Esophagus squamous epithelium (tissue), 5 donors: ENCODE measurements at places on chromosomes 1 and 21. TPM values are rescaled to one million over a fixed set of nuclear protein-coding genes. Genes with fewer than 3 reads are reported as not detected.

GRCh38 chr1:65050735-65051134, 84.4 kb upstream of the JAK1 start:
- DNase-seq: no peak

Gene NEK2
- 9.1 TPM for total RNA-seq

DNA sequence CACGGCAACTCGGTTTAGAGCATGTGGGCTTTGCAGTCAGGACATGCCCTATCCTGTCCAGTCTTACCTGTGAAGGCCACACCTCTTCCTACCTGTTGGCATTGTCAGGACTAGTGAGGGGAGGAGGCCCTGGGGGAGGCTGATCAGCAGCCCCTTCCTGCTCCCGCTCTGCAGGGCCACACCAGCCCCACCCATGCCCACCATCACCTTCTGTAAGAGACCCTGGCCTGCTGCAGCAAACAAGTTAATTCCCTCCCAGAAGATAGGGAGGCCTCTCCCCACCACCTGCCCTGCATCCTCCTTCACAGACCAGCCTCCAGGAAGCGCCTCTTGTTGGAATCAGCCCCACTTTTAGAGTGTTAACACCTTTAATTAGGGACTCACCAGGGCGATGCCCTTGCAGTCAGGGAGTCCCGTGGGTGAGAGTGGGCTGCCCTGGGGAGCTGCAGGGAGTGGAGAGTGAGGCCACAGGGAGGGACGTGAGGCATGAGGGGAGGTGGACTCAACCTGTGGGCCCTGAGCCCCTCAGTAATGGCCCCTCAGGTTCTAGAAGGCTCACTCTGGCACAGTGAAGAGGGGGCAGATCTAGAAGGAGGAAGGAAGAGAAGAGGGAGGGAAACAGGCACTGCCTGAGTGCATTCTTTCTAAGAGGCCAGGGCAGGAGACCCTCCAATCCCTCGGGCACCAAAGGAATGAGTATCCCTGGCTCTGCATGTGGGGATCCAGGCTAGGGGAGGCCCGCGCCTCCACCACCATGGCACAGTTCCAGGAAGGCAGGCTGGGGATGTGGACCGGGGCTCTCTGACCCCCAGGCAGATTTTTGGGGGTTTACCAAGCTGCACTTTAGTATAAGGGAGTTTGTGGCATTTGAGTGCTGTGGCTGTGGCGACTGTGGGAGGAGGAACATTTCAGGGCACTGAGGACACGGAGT, 8.2 kb downstream of the UMODL1 start:
- DNase-seq: no peak

DNA sequence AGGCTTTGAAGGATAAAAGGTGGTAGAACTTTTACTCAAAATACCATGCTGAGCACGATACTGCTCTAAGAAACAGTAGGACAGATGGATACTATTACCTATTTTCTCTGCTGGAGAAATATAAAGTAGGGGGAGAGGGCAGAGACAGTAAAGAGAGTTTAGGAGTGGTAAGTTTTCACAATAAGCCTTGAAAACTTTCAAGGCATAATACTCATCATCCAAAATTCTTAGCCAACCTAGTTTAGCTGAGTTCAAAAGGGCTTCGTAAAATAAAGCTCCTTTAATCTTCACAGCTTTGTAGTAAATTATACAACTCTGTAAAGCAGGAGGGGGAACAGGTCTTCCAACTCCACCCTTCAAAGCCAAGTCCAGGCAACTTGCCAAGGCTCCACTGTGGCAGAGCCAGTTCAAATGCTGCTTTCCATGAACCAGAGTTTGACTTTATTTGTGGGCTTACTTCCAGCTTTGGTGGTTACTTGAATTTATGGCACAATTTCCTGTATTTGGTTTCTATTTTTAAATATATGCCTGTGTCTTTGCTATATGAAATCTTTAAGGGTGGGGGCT, 15.5 kb downstream of the TEX38 start:
- no peak for DNase-seq

Gene RHOU
- 4.3 TPM for total RNA-seq

- no peak for DNase-seq
Measured at GRCh38 chr1:76408303-76408702, 333.8 kb downstream of the ST6GALNAC3 start.

- no peak for DNase-seq
Measured at GRCh38 chr1:248187363-248187762, 9.7 kb upstream of the OR2M3 start.

DNA sequence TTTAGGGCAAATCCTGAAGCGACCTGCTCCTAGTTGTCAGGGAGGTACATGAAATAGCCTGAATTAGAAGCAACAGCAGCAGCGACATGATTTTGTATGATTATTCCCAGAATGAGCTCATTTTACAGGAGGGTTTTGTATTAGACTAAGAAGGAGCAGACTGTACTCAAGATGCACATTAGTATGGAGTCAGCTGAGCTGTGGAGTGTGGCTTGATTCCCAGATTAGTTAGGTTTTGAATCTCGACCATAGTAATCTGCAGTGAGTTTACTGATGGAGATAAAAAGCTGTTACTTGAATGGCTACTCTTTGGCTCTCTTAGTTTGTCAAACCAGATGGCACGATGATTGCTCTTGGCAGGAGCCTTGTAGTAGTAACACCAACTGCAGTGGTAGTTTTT, 143.1 kb downstream of the PHTF1 start:
- DNase-seq: no peak

GRCh38 chr1:90753556-90753955, 36.5 kb upstream of the BARHL2 start:
- DNase-seq: no peak
